GM23338 (cell line): ENCODE measurements at places on chromosomes 16 and 17.

DNA sequence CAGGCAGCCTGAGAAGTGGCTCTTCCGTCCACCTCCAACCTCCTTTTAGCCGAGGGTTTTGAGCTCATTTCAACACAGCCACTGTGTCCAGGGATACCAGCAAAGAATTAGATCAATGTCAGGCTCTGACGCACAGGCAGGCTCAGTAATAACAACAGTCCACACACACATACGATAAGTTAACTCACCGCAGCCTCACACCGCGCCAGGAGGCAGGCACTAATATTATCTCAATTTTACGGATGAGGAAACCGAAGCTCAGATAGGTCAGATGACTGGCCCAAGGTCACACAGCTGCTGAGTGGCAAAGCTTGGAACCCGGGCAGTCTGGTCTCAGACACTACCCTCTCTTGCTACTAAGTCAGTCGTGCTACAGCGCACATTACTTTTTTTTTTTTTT is 22.9 kb downstream of the ABR start:
- DNase-seq: no peak

- peak; percentile 73 for DNase-seq
These were observed 26.8 kb downstream of the MPP2 start for GRCh38 chr17:43880420-43880991.

- no peak for DNase-seq
These were observed 95.2 kb upstream of the AXIN2 start for GRCh38 chr17:65656390-65657250.

GRCh38 chr17:82440469-82440981 is 10.0 kb downstream of the CYBC1 start:
- DNase-seq: peak; percentile 31

GRCh38 chr17:48530887-48531272 is at the start of gene HOXB1:
Gene HOXB1, minus strand, starts transcription at chr17:48531011. Its CDS starts 107 bp downstream, at chr17:48530904.
- peak; percentile 87 for DNase-seq

- no peak for DNase-seq
These were observed 25.1 kb downstream of the RFFL start for GRCh38 chr17:35038453-35038852.

DNA sequence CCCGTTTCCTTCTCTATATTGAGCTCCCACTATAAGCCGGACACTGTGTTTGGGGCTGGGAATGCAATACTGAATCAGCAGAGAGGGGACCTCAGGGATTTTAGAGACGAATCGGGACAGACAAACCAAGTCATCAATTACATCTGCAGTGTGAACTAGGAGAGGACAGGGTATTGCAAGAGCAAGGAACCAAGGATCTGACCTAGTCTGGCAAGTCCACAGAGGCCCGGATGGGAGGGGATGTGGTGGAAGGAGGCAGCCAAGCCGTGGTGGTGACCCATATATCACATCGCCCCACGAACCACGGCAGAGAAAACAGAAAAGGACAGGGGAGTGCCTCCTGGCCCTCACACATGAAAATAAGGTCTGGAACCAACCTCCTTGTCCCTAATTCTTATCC is 28.1 kb upstream of the NXPH3 start:
- DNase-seq: no peak
